Stimulated activated CD4-positive, alpha-beta T cell treated with anti-CD3 and anti-CD28 coated beads, Interleukin-12 subunit alpha, Interleukin-12 subunit beta, amount 100 ng/mL, for 24 hours (primary cell): ENCODE measurements at places on chromosomes 2 and 18.
A peak's percentile ranks its signal among the peaks of the same experiment; 100 is the strongest.

- DNase-seq = no peak
Observed at GRCh38 chr2:70010576-70011111, 49.2 kb upstream of the ASPRV1 start.

GRCh38 chr18:21129566-21130216, 18.1 kb upstream of the ROCK1 start:
- DNase-seq = no peak

DNA sequence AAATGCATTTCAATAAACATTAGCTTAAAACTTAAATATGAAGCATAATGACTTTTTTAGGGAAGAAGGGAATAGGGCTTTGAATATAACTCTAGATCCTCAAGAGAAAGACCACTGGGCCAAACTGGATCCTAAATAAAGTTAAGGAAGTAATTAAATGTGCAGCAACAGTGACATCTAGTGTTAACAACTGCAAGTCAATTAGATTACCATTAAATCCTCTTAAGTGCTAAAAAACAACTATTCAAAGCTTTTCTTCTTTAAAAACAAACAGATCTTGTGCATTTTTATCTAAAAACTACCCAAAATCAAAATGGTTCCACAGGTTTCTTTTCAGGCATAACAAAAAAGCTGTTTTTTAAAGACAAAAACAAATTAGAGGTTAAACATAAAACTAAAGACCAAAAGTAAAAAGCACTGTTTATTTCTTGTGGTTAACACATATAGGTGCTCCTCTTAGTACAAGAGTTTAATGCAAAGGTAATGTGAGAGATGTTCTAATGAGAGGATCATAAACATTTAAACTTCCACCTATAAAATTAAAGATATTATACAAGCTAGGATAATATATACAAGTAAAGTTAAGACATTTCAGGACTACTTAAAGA, 111.4 kb downstream of the THADA start:
- no peak for DNase-seq

- no peak for DNase-seq
Observed at GRCh38 chr2:18804536-18804935, 215.2 kb upstream of the NT5C1B start.

- DNase-seq = no peak
Observed at GRCh38 chr18:44960580-44960979, 279.9 kb downstream of the SETBP1 start.

GRCh38 chr2:170461889-170462288, 253.2 kb upstream of the SP5 start:
- DNase-seq = no peak

GRCh38 chr2:157182834-157183396, 74.6 kb upstream of the GALNT5 start:
- DNase-seq = no peak

DNA sequence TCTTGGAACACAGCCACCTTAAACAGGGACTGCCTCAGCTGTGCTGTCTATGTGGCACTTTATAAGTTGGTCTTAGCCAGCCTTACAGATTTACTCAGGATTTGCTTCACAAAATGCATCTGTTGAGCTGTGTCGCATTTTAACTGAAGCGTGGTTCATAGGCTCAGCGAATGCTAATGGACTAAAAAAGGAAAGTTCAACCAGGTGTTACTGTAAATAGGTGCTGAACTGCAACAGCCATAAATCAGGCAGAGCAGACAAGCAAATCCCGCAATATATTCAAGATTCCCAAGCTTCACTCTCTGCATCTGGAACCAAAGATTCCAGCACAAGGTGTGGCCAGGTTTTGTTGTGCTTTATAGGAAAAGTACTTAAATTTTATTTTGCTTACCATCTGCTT, 130.0 kb downstream of the EPHA4 start:
- DNase-seq = no peak

GRCh38 chr2:37985333-37985732, 60.2 kb downstream of the RMDN2 start:
- DNase-seq = no peak

- no peak for DNase-seq
Observed at GRCh38 chr18:29377346-29377745, 1200.4 kb upstream of the CDH2 start.

DNA sequence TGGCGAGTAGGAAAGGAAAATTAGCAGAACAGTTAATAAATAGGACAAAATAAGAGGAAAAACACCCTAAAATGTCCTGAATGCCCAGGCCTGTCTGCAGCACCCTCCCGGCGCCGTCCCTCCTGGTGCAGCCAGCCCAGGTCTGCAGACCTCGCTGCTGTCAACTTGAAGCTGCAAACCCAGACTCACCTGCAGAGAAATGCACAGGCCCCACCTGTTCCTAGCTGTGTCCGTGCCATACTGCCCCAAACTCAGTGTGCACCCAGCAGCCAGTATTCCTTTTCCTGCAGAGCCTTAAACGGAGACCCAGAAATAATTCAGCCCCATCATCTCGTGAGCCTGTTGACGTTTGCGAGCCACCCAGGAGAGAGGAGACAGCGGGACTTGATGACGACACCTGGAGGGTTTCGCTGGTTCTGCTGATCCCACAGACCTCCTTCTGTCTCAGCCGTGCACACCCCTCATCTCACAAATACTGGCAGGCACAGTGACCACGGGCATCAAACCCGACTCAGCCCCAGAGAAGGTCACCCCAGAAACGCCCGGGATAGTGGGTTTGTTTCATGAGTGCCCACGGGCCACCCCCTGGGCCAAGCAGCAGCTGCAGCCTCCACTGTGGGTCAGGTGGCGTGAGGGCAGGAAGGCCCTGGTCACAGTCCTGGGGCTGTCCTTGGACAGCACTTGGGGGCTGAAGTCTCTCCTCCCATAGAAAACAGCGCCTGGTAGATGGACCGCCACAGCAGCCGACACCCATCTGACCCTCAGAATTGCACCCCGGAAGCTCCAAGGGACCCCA, 239.5 kb upstream of the SALL3 start:
- DNase-seq = no peak

DNA sequence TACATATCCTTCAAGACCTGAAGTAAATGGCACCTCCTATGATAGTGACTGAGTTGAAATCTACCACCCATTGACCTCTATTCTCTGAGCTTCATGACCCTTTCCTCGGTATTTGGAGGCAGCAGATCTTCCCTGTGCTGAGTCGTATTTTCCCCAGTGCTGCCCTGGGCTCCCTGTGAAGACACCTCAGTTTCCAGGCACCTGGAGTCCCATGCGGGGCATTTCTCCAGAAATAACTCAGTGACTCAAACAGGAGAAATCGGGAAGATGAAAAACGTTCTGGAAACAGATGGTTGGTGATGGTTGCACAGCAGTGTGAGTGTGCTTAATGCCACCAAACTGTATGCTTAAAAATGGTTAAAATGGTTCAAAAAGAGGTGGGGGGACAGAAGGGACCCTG, 18.0 kb downstream of the SMYD1 start:
- no peak for DNase-seq

- DNase-seq = no peak
Observed at GRCh38 chr2:184597571-184597991, 748 bp upstream of the ZNF804A start.

DNA sequence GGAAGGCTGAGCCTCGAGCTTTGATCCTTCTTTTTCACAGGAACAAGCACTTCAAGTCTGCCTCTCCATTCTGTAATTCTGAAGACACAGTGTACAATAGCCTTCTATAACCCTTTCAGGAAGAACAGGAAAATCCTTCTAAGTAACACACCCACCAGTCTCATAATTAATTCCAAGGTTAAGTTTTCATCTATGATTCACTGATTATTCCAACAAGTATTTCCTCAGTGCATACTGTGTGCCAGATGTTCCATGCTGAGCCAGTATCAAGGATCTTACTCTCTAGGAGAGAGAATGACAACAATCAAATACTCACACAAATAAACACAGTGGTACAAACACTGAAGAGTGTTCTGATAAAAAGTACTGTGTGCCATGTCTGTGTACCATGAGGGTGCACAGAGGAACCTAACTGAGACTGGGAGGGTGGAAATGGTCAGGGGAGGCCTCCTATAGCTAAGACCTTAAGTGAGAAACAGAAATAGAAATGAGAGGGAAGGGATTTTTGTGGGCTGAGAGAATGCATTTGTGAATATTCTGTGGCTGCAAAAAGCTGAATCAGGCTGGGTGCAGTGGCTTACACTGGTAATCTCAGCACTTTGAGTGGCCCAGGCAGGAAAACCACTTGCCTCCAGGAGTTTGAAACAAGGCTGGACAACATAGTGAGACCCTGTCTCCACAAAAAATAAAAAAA, 7.3 kb upstream of the MTLN start:
- no peak for DNase-seq

DNA sequence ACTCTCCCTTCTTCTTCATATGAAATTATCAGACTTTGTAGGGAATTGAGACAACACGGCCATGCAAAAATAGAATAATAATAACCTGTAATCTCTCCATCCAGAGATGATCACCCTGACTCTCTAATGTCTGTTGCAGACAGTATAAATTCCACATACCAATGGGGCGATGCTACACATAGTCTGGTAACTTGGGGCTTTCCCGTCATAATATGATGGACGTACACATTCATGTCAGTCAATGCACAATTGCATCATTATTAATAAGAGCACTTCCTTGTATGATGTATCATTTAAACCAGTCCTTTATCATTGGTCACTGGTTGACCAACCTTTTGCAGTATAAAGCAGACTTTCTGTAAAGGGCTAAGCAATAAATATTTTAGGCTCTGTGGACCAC, 39.5 kb upstream of the SCLY start:
- DNase-seq = no peak

DNA sequence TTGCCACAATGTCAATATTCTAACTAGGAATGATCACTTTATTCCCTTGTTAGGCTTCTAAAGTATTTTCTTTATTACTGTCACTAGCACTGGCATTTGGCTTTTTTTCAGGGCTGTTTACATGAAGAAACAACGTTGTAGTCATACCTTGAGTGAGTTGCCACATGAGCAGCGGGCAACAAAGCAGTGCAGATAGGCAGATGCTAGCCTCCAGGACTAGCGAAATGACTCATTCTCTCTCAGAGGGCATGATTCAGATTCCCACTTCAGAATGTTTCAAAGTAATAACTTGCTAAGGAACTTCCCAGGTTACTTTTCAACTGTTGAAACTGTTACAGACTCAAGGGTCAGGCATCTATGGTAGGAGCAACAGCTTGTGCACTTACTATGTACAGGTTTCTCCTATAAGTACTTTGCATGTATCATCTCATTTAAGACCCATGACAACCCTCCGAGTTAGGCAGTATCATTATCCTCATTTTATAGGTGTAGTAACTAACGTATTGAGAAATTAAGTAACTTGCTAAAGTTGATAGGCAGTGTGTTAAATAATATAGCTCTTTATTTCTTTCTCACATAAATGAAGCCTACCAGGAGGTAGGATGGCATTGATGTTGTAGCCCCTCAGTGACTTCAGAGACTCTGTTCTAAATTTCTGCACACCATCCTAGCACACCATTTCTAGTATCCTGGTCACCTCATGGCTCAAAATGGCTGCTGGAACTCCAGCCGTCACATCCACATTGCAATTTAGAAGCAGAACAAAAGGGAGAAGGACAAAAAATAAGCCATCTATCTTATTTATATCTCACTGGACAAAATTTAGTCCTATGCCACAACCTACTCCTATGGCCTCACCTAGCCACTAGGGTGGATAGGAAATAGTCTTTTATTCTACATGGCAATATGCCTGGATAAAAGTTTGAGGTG, 83.3 kb downstream of the ICOS start:
- peak; percentile 33 for DNase-seq

DNA sequence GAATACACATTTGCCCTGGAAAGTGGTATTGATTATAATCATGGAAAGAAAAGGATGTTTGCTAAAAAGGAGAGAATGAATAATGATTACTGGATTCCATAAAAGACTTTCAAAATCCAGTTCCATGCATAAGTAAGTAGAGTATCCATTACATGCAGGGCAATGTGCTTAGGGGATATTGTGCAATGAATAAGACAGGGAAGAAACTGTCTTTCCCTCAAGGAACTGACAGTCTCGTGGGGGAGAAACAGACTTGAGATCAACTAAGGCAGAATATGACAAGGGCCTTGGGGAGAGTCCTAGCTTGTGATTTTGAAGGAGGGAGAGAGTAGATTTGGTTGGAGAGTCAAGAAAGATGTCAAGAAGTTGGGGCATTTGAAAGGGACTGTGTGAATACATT, 130.6 kb downstream of the SPP2 start:
- no peak for DNase-seq

DNA sequence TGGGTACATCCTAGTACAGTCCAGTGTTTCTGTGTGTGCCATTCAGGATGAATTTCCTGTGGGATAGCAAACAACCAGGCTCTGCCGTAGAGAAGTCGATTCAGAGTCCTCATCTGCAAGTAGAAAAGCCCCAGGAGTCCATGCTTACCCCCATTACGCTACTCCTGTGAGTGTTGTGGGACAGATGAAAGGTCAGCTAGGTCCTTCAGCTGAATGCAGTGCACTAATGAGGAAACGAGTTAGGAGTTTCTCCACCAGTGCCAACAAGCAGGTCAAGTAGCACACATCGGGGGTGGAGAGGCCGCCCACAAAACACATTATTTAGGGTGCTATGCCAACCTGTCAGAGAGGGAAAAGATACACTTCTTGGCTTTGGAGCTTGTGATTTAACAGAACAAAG, 2.5 kb upstream of the GPR39 start:
- no peak for DNase-seq

GRCh38 chr2:220277445-220277975, 650.1 kb downstream of the SLC4A3 start:
- no peak for DNase-seq

DNA sequence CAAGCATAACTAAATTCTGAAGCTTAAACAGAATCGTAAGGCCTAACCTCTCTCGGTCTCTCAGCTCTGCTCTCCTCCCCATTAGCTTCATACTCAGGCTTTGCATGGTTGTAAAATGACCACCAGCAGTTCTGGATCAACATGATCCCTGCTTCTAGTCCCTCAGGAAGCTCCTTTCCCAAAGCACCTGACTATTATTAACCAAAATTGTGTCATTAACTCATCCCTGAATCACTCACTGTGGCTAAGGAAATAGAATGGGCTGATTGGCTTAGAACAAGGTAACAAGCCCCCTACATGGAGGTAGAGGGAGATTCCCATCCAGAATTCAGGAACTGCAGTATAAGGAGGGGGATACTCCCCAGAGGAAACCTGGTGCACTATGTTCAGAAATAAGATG, 448.3 kb downstream of the ARHGAP15 start:
- no peak for DNase-seq

GRCh38 chr2:152452256-152452973, 117.4 kb downstream of the FMNL2 start:
- DNase-seq = no peak

GRCh38 chr2:113064281-113064680, 3.5 kb upstream of the IL1F10 start:
- DNase-seq = no peak

DNA sequence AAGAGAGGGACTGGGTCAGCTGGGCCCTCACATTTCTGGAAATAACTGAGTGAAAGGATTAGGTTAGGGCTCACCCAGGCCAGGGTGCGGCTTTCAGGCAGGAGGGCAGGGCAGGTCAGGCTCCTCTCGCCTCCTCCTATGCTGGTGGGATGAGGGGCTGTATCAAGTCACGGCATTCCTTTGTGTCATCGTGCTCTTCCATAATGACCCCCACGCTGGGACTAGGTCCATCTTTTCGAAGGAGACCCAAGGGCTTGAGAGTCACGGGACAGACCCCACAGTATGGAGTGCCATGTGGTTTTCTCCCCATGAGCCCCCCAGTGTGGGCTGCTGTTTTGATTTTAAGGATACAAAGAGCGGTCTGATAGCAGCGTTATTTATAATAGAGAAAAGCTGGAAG, 137.8 kb upstream of the COPS8 start:
- DNase-seq = no peak

- no peak for DNase-seq
Observed at GRCh38 chr2:6970976-6971480, 53.8 kb downstream of the RNF144A start.
